ENCODE measurements at places on chromosomes 11 and 22.

- no peak for DNase-seq
Measured at GRCh38 chr11:4464216-4465159, 15.4 kb downstream of the OR52K2 start.

GRCh38 chr22:50602338-50602700 is 1.7 kb downstream of the MAPK8IP2 start:
- no peak for DNase-seq

GRCh38 chr11:30811226-30811755 is 225.1 kb upstream of the MPPED2 start:
- DNase-seq: no peak

GRCh38 chr11:9840460-9841004 is 176.7 kb downstream of the SWAP70 start:
- DNase-seq: no peak

GRCh38 chr11:111417766-111418435 is 38.8 kb upstream of the POU2AF1 start:
- DNase-seq: no peak

DNA sequence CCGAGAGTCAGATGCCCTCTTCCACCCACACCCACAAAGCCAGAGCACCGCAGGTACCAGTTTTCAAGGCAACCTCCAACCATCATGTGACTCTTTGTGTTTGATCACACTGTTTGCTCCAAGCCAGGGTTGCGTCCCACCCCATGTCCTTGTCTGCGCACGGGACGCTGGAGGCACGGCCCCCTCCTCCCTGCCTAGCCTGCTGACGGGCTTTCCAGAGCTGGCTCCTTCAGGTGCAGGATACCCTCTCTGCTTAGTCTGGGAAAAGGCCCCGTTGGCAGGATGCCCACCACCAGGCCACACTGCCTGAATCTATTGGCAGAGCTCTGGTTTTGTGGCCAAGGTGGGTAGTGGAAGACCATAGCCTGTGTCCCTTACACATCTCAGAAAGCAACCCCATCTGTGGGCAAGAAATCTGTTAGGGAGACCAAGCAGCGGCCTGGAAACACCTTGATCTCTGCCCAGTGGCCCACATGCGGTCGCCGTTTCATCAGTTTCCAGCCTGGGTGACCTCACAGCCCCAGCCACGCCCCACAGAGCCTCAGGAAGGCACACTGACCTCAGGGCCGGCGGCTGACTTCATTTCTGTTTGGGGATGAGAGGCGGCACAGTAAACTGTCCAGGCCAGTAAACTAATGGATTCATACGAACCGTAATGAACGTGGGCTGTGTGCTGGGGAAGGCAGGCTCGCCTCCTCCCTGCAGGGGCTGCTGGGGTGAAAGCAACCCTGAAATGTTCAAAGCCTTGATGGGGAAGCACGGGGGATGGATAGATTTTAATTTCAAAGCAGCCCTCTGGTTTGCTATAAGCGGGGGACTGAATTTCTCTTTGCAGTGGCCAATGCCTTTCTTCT is 25.8 kb downstream of the CDPF1 start:
- no peak for DNase-seq

DNA sequence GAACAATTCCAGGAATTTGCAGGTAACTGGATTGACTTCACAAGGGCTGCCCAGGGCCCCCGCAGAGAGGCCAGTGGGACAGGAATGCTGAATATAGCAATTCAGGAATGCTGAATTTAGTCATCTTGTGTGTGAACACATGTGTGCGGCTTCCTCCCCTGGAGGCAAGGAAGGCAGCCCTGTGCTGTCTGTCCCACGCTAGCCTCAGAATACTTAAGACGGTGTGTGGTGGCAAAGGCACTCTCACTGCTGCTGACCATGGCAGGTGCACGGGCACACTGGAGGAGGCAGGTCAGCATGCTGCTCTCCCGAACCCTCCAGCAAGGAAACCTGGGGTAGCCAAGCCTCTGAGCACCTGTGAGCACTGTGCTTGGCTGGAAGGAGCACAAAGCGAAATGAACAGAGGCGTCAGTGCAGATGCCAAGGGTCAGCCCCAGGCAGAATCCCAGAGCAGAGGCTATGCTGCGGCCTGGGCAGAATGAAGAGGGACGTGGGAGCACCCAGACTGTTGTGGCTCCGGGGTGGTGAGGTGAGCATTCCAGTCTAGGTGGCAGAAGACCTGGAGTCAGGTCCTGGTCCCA is 2.7 kb downstream of the GNAZ start:
- DNase-seq: peak; percentile 13

DNA sequence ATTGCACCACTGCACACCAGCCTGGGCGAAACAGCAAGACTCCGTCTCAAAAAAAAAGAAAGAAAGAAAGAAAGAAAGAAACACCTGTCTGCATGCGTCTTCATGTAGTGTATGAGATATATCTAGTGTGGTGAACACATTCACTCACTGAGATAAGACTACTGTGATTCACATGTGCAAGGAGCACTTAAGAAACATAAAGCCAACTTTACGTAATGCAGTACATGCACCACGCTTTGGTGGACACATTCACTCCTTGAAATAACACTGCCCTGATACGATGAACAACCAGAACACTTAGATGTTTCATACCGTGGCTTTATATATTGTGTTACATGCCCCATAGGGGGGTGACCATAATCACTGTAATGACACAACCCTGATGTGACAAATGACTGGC is 96.0 kb downstream of the MICAL3 start:
- DNase-seq: no peak

- no peak for DNase-seq
Measured at GRCh38 chr22:40894417-40894816, 32.5 kb upstream of the DNAJB7 start.

DNA sequence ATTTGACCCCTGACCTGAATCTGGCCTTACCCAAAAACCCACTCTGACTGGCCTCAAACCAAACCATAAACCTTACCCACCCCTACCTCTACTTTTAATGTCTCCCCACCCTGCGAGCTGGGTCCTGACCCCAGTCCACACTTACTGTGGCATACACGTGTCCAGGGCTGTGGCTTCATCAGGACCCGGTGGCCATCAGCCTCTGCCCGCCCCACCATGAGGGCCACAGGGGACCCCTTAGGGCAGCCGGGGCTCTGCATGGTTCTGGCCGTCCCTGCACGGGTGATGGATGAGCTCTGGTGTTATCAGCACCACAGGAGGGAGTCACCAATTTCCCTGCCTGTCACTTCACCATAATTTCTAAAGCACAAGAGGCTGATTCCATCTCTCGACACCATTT is 87.5 kb upstream of the LMO1 start:
- no peak for DNase-seq

- DNase-seq: no peak
Measured at GRCh38 chr11:93484716-93485115, 58.5 kb downstream of the SMCO4 start.

DNA sequence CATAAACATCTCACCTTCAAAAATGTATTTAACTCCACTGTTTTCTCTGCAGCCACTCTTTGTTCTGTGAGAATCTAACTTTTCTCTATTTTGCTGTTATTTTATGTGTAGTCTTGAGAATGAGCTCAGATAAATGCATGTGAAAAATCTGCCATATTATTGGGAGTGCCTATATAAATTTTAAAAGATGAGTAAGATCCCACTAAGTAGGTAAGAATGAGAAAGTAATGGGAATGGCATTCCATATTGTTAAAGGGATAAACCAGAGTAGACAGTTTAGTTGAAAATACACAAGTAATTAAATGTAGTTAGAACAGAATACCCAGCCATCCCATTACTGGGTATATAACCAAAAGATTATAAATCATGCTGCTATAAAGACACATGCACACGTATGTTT is 817.2 kb downstream of the FAM181B start:
- no peak for DNase-seq

- no peak for DNase-seq
Measured at GRCh38 chr22:33542722-33543121, 377.6 kb downstream of the LARGE1 start.

- no peak for DNase-seq
Measured at GRCh38 chr11:45155058-45155551, 8.7 kb downstream of the PRDM11 start.

DNA sequence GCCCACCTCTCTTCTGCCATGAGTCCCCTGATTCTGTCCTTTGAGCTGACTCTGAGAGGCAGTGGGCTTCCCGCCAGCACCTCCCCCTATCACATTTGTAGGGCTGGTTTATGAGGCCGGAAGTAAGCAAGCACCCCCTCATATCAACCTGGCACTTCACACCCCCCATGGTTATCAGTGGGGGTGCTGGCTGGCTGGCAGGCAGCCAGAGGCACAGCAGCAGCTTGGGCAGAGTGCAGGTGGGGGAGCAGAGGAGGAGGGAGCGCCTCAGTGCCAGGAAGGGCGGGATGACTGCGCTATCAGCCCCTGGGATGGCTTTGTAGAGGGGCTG is 22.9 kb upstream of the CHRM4 start:
- no peak for DNase-seq

GRCh38 chr11:34682825-34683224 is 61.9 kb downstream of the EHF start:
- no peak for DNase-seq

GRCh38 chr11:36070213-36070953 is 126.5 kb downstream of the LDLRAD3 start:
- no peak for DNase-seq

- DNase-seq: peak; percentile 58
Measured at GRCh38 chr11:47566149-47566698, 825 bp downstream of the PTPMT1 start.

DNA sequence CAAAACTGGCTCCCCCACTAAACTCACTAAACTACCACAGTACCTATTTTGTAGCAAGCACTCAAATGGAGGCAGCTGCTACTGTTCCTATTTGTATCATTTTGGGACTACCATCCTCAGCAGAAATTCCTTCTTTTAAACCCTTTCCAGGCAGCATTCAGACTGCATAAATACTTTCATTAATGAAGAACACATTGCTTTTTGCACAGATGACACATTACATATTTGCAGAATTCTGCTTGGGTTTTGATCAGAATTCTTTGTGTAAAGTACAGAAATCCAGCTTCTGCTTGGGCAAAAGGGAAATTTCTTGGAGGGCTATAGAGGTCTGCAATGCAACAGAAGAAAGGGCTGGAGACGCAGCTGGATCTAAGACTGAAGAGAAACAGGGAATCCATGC is 24.2 kb downstream of the RBX1 start:
- no peak for DNase-seq

GRCh38 chr22:20153945-20154344 is 3.1 kb upstream of the CCDC188 start:
- DNase-seq: no peak

GRCh38 chr11:21653951-21654421 is 538.9 kb upstream of the ANO5 start:
- no peak for DNase-seq

GRCh38 chr22:30694171-30694639 is 469 bp upstream of the OSBP2 start:
- DNase-seq: peak; percentile 79

- no peak for DNase-seq
Measured at GRCh38 chr11:63698976-63699733, 17.9 kb downstream of the RTN3 start.

DNA sequence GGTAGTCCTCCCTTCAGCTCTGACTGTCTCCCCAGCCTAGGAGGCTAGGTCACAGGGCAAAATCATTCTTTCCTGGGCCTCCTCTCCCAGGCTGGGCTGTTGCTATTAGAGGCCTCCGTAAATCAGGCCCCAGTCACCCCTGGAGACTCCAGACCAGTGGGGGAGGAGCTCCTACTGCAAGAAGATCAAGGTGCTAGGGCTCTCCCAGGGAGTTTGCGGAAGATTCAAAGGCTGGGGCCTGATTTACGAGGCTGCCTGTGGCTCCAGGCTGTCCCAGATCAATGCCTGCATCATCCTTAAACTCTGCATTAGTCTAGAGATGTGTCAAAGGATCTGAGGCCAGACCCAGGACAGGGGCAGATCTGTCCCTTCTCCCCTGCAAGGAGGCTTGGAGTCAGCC is 346.2 kb downstream of the TENM4 start:
- DNase-seq: no peak

- DNase-seq: no peak
Measured at GRCh38 chr11:73274722-73275380, 2.7 kb downstream of the P2RY6 start.

DNA sequence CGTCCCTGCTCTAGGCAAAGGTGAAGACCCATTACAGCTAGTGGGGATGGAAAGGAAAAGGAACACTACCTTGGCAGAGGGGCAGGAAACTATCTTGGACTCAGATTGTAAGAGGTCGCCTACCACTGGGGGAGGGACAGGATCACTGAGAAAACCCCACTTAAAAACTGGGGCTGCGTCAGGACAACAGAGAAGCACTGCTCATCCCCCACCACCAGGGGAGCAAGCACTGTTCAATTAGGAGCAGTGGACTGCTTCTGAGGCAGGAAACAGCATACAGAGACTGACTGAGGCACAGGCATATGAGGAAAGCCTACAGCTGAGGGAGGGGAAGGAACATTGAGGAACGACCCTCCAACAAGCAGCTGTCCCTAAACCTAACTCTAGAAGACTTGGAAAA is 20.8 kb upstream of the DLAT start:
- no peak for DNase-seq

DNA sequence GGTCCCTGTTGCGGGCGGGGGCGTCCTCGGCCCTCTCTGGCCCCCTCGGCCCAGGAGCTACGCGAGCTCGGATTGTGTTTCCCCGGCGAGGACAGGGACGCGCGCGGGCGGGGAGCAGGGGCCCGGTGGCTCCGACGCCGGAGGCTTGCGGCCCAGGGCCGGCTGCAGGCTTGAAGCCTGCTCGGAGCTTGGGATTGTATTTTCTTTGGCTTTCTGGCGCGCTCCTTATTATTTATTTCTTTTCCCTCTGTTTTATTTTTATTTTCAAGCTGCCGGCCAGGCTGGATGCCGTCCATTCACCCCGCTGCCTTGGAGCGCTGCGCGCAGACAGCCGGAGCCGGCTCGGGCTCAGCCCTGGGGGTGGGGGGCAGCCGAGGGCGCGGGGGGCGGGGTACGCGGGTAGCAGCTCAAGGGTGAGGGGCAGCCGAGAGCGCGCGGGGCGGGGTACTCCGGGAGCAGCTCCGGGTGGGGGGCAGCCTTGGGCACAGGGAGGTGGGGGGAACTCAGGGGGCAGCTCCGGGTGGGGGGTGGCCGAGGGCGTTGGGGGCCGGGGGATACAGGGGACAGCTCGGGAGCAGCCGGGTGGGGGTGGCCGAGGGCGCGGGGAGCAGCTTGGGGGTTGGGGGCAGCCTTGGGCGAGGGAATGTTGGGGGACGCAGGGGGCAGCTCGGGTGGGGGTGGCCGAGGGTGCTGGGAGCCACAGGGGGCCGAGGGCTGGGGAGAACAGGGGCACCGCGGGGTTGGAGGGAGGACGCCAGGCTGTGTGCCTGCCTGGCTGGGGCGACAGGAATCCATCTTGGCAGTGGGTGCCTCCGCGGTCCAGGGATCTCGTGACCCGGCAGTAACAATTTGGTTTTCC is 42.7 kb downstream of the KCNJ1 start:
- no peak for DNase-seq
